ENCODE measurements at places on chromosomes 16 and 17.
A peak's percentile ranks its signal among the peaks of the same experiment; 100 is the strongest.

GRCh38 chr17:10716218-10716617 lies 13.6 kb downstream of the TMEM220 start:
- no peak for ATAC-seq

DNA sequence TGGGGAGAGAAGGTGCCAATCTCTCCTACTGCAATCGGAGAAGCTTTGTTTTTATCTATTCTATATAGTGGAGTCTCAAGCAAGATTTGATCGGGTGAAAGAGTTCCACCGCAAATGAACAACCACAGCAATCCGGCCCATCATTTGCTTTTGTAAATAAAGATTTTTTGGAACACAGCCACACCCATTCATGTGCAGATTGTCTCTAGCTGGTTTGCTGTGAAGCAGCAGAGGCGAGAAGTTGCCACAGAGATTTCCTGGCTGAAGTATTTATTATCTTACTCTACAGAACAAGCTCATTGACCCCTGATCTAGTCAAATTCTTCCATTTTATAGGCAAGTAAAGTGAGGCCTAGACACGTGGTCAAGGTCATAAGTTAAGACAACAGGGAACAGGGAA lies 195.5 kb upstream of the TNRC6C start:
- ATAC-seq, result no peak

DNA sequence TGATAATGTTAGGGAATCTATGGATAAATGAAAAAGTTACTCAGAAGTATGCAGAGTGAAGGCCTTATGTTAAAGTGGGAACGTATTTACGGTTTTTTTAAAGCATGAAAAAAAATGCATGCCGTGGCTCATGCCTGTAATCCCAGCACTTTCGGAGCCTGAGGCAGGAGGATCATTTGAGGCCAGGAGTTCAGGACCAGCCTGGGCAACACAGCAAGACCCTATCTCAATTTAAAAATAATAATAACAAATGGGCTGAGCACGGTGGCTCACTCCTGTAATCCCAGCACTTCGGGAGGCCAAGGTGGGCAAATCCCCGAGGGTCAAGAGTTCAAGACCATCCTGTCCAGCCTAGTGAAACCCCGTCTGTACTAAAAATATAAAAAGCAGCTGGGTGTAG lies 6.0 kb downstream of the POLR2A start:
- ATAC-seq, result no peak

- ATAC-seq, result peak; percentile 3
Observed at GRCh38 chr17:65583921-65584603, 22.6 kb upstream of the AXIN2 start.

- ATAC-seq, result peak; percentile 94
Observed at GRCh38 chr16:20865420-20866131, 34.6 kb downstream of the DCUN1D3 start.

GRCh38 chr16:79076047-79076767 lies 524.3 kb downstream of the MAF start:
- ATAC-seq, result peak; percentile 88

DNA sequence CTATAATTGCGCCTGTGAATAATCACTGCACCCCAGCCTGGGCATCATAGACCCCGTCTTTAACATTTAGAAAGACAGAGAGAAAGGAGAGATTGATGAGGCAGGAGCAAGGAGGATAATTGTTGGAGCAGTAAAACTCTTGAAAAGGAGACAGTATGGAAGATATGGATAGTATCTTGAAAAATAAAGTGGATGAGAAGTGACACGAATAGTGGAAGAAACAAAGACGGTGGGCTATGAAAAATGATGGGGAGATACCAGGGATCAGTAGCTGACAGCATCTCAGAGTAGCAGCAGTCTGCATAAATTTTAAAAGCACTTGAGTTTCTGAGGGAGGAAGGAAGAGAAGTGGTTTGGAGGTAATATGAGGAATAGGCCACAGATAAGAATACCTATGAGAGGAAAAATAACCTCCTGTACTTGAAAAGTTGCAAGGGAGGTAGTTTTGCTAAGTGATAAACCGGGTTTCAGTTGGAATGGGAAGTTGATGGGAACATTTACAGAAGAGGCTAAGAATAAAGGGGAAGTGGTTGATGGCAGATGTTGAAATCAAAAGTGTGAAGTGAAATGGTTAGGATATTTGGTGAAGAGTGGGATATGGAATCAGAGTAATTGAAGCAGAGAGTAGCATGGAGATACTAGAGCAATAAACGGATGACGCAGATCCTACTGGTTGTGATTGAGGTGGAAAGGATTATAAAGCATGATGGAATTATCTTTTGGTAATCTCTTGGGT lies 1.8 kb upstream of the PPM1D start:
- no peak for ATAC-seq

DNA sequence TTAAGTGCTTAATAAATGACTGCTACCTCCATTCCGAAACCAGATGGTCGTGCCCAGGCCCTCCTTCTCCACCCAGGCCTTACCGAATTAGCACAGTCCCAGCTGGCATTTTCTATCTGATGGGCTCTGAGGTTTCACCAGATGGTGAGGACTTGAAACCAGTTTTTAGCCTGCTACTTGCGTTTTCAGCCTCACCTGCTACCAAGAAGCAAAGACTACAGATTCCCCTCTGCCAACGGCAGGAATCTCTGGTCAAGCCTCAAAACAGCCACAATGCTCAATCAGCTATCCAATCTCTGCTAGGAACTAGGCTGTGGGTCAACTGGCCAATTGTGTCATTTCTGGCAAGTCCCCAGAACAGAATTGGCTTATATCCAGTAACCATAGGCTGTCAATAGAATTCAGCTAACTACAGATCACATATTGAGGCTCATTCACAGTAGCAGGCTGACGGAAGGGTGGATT lies 11.7 kb downstream of the PECAM1 start:
- ATAC-seq, result no peak

GRCh38 chr17:78933959-78934568 lies 8.9 kb upstream of the TIMP2 start:
- no peak for ATAC-seq

DNA sequence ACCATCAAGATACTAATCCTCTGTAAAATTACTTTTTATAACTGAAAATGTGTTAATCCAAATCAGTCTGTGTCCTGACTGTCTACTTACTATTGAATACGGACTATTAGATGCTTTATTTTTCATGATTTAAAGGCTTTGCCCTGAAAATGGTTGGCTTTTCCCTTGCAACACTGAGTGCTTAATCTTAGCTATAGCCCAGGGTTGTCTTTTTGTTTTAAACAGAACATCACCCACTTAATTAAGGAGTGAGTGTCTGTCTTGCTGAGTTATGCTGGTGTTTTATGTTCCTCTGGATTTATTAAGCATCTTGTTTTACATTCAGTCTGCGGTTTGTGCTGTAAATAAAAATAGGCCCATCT lies 11.0 kb downstream of the FTO start:
- no peak for ATAC-seq

DNA sequence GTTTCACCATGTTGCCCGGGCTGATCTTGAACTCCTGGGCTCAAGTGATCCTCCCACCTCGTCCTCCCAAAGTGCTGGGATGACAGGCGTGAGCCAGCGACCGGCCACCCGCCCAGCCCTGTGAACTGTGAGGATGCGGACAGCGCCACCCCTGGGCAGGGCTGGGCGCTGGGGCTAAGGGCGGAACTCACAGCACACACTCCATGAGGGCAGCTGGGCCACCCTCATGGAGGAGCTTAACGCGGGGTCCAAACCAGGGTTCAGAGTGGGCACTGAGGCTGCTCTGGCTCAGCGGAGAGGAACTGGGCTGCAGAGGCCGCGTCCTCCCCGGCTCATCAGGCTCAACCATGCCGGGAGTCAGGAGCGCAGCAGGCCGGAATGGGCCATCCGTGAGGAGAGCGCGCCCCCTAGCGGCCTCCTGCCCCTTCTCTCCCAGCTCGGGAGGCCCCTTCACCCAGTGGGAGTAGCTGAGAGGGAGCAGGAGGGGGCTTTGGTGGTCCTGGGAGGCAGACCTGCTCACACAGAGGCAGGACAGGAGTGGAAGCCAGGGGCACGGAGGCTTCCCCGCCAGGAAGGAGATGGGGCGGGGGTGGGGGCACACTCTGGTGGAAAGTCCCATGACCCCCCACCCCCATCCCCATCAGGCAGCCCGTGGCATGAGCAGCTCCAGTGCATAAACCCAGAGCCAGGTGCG lies 13.8 kb downstream of the CORO7 start:
- peak; percentile 85 for ATAC-seq

DNA sequence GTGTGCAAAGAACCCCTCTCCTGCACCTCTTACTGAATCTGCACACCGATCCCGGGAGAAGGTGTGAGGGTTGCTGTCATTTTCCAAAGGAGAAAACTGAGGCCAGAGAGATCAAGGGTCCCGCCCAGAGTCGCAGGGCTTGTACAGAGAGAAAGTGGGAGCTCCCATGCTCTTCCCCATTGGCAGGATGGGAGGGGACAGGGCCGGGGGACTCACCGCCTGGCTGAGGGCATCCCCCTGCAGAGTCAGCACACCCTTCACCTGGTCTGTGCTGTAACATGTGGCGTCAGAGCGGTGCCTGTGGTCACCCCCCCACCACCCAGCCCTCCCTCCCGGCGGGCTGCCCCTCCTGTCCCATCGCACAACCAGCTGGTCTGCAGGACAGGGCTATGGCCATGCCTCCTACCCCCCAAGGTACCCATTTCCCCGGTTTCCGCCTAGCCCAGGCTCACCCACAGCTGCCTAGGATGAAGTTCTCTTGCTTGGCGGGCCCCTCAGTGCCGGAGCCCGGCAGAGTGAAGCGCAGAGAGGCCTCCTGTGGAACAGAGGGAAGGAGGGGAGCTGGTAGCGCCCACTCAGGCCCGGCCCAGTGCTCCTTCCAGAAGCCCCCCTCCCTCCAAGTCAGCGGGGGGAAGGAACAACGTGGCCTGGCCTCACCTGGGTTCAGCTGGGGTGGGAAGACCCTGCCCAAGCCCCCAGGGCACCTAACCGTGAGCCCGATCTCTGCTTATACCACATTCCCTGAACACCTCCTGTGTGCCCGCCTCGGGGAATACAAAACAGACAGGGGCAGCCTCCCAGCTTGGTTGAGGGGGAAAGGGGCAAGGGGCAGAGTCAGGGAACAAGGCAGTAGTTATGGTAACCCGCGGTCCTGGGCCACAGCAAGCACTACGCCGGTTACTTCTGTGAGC lies 1.1 kb downstream of the ROGDI start:
- ATAC-seq, result no peak

DNA sequence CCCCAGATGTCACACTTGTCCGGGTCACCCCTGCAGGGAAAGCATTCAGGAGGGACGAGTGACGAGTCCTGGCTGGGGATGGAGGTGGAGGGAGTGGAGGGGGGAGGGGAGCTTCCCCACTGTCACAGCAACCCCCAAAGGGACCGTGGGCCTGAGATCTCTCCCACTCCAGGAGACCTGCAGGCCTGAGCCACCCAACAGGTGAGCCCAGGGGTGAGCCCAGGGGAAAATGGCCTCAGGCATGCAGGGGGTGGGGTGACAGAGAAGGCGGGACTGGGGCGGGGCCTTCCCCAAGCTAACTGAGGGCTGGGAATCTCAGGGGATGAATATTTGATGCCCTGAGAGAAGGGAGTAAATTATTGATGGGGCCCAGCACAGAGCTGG lies 2.4 kb downstream of the USH1G start:
- ATAC-seq, result no peak

- ATAC-seq, result no peak
Observed at GRCh38 chr17:6461246-6461645, 17.0 kb downstream of the PIMREG start.
